ENCODE measurements at places on chromosomes 6 and 20.

GRCh38 chr6:54335871-54336270 is 27.6 kb downstream of the TINAG start:
- no peak for DNase-seq

DNA sequence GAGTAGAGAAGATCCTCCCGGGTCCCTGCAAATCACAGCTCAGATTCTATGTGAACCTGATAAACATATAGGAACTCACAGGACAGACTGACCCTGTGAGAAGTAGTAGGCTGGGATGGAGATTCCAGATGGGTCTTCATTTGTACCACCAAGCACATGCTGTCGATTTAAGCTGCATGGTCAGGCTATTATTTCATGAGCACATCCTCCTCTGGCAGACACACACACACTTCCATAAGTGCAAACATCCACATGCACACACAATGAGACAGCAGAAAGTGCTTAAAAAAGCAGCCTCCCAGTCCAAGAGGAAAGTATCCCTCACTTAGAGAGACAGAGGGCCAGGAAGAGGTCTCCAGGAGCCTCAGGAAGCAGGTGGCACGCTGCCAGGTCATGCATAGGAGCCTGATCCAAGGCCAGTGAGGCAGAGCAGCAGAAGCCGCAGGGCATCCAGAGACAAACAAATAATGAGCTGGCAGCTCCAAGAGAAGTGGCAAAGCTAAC is 131.8 kb downstream of the UNC5CL start:
- no peak for DNase-seq

- no peak for DNase-seq
Measured at GRCh38 chr6:82074556-82074955, 173.0 kb downstream of the IBTK start.

GRCh38 chr6:74557236-74557635 is 648.6 kb downstream of the COL12A1 start:
- DNase-seq = no peak

DNA sequence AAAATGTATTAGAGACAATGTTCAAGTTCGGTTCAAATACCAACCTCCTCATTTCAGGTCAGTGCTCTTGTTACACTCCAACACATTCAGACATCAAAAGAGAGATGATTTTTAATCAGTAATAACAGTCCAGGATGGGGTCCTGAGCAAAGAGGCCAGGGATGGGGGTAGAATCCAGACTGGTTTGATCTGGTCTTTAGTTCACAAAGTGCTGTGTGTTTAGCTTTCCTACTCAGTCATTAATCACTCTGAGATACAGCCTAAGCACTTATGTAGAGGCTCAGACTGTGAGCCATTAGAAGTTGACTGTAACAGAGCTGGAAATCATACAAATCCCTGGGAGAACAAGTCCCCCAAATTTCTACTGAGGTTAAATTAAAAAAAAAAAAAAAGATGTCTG is 241.6 kb downstream of the PTPRK start:
- no peak for DNase-seq

- no peak for DNase-seq
Measured at GRCh38 chr6:161607696-161608297, 333.9 kb upstream of the AGPAT4 start.

DNA sequence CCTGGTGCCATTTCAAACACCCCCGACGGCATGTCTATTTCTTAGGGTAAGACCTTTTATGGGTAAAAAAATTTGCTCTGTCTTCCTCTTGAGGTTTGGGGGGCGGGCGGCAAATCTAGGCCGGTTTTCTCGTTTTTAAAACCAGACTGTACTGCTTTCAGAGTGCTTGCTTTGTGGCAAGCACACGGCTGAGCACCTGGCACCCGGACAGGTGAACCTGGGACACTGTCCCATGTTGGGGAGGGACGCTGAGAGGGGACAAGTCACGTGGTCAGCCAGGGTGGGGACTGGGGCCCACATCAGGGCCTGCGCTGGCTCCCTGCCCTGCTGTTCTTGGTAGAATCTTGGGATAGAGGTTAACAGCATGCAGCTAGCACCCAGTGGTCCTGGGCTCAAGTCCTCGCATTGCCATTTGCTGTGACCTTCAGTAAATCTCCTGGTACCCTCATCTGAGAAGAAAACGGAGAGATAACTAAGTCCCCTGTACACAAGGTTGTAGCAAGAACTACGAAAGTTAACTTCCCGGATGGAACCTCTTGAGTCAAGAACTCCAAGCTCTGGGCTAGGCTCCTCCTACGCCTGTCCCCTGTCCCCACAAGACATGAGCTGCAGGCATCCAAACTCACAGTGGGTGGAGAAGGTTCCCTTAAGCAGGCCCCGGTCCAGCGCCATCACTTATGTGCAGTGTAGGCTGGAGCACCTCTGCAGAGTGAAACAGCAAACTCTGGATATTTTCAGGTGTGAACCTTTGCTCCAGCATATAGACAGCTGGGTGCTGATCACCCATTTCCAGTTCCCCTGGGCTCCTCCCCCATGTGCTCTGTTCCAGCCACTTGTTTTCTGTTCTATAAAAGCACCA is 41.7 kb downstream of the PMEPA1 start:
- no peak for DNase-seq

- no peak for DNase-seq
Measured at GRCh38 chr6:147684906-147685305, 176.4 kb downstream of the SAMD5 start.

GRCh38 chr6:77466451-77467437 is 3.5 kb upstream of the HTR1B start:
- peak; percentile 21 for DNase-seq

- DNase-seq = no peak
Measured at GRCh38 chr20:38970302-38970701, 8.2 kb downstream of the DHX35 start.

GRCh38 chr6:125959041-125959440 is 2.5 kb downstream of the HINT3 start:
- no peak for DNase-seq

GRCh38 chr6:139174961-139175360 is 40.1 kb downstream of the HECA start:
- DNase-seq = no peak

DNA sequence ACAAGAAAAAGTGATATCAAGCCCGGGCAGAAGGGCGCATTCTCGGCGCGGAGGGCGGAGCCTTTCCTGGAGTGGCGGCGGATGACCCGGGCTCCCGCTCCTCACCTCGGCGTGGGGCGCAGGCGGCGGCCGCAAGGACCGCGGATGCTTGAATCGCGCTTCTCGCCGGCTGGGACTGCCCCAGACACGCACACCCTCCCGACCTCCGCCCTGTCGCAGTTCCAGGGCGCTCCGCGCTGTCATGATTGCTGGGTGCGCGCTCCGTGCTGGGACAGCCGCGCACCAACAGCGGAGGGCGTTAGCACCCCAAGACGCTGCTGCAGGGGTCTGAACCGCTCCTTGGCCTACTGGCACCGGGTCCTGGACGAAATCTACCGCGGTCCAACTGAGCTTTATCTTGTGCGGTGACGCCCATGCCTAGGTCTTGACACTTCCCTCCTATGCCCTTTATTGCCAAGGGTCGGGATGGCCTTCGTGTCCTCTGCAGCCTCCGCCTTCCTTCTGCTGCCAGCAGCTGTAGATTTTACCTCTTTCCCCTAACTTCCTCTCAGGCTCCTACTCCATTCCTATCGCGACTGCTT is 43.3 kb downstream of the IRAK1BP1 start:
- DNase-seq = peak; percentile 30

DNA sequence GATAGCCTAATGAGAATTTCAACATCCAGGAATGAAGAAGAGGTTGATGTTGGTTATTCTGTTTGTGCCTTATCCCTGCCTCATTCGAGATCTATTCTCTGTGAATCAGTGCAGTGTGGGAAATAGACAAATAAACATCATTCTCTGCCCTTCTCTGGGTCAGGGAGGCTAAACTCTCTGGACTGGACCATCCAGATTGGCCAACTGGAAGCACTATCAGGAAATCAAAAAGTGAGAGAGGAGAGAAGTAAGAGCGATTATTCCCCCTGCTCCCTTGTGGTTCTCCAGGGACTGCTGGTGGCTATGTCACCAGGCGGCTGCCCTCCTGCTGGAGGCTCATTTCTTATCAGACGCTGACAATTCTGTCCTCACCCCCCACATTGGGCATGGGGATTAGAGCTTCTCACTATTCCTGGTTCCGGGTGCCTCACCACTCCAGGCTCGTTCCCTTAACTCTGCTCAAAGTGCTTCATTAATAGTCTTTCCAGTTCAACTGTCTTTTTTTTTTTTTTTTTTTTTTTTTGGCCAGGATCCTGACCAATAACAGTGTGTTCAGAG is 201.7 kb upstream of the RREB1 start:
- DNase-seq = no peak

DNA sequence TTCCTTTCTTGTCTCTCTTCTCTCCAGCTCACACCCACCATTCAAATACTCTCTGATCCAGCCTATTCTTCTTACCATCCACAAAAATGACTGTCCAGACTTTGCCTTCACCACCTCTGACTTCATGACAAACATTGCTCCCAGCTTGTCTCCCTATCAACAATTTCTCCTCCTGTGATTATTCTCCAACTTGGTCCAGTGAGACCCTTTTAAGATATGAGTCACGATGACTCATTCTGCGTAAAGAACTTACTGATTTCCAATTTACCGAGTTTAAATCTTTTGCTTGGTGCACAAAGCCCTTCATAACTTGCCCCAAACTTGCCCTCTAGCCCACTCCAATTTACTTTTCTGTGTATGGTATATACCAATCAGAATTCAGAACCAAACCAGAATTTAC is 833.2 kb downstream of the MAFB start:
- no peak for DNase-seq

- DNase-seq = no peak
Measured at GRCh38 chr6:116513224-116513875, 1.9 kb downstream of the CALHM5 start.

DNA sequence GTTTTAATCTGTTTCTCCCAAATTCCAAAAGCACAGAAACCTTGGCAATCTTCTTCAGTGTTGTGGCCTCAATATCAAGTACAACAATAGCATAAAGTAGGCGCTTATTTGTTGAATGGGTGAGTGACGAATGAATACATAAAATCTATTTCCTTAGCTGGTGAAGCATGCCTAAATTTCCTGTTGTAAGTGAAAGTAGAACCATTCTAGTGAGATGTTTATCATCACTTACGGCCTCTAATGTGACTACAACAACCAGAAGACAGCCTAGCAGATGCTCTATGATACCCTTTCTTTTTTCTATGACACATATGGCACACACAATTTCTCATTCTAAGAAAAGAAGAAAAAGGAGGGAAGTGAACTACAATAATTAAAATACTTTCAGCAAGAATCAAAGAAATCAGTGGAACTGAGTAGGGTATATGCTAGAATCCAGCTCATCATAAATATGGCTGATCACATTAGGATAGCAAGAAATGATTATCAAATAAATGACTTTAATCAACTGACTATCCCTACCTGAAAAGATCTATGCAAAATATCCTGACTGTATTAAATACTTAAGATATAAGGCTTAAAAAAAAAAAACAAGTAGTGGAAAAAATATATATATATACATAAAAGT is 67.4 kb downstream of the BTBD9 start:
- DNase-seq = no peak

- no peak for DNase-seq
Measured at GRCh38 chr6:125546841-125547251, 202.6 kb upstream of the HEY2 start.

- no peak for DNase-seq
Measured at GRCh38 chr6:151534576-151534975, 40.8 kb downstream of the CCDC170 start.

DNA sequence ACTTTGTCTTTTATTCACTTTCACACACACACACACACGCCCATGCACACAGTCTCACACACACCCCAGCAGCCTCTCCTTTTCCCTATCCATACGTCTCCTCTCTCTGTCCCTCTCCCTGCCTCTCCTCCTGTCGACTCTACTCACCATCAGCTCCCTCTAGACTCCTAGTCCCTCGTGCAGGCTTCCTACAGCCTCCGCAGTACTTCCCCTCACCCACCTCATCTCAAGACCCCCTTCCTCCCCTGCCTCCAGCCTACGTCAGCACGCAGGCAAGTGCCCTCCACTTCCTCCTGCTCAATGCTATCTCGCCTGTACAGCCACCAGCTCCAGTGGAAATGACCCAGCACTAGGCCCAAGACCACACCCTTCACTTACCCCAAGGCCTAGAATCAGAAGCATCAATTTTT is 820 bp upstream of the TREML2 start:
- no peak for DNase-seq

- DNase-seq = no peak
Measured at GRCh38 chr6:90805619-90806155, 218.8 kb upstream of the MAP3K7 start.

DNA sequence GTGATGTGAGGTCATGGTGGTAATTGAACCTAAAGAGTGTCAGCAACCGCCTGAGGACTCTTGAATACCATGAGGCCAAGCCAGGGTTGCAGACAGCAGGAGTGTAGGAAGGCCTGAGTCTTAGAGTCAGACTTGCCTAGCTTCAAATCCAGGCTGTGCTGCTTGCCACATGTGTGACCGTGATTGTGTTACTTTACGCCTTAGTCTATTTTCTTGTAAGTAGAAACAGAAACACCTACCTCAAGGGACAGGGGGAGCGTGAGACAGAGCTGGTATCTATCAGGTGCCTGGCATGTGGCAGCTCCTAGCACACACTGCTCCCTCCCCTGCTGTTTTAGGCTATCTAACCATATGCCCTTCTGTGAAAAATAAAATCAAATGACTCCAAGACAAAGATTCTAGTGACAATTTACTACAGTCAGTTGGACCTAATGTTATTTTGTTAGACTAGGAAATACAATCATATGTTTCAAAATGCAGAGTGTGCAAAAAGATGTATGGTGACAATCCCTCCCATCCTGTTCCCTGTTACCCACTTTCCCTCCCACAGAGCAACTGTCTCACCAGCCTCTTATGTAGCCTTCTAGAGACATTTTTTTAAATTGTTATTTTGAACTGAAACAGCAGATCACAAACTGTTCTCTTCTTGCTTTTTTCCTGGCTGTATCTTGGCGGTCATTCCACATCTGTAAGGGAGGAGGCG is 21.7 kb downstream of the TAF8 start:
- DNase-seq = no peak

DNA sequence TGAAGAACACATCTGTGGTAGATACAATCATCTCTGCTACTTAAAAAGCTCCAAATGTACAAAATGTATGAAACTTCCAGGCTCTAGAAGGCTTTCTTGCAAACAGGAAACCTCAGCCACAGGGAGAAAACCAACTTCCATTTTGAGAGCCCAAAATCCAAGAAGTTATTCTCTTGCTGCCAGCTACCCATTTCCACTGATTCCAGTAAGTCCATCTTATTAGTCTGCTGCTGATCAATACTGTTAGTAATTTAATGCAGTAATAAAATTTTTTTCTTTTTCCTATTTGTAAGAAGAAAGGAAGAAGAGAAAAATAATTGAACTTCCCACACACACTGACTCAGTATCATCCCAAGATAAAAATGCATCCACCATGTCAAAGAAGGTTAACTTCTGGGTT is 169.5 kb downstream of the TASP1 start:
- no peak for DNase-seq

- no peak for DNase-seq
Measured at GRCh38 chr20:1945660-1946059, 48.2 kb downstream of the PDYN start.

GRCh38 chr6:88780714-88781389 is 182.6 kb downstream of the RNGTT start:
- DNase-seq = peak; percentile 56

- DNase-seq = no peak
Measured at GRCh38 chr6:105204331-105204730, 24.5 kb upstream of the POPDC3 start.

Data from femur (tissue), 1 donor.